ENCODE measurements at places on chromosomes 13 and 19.

- no peak for DNase-seq
Measured at GRCh38 chr19:2309734-2310362, 1.9 kb upstream of the LINGO3 start.

DNA sequence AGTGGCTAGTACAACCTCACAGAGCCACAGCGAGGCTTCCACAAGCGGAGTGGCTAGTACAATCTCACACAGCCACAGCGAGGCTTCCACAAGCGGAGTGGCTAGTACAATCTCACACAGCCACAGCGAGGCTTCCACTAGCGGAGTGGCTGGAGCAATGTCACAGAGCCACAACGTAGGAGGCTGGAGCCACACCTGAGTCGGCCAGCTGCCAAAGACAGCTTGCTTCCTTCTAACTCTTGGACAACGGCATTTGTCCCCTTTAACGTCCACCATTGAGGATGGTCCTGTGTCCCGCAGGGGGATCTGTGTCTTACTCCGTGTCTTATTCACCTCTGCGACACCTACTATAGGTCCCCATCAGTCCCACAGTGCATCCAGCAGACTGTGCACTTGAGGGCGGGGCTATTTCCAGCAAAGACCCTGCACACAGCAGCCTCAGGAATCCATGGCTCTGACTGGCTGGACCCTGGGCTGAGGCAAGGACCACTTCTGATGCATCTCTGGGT, 3.7 kb downstream of the ZNF787 start:
- no peak for DNase-seq

- DNase-seq, result no peak
Measured at GRCh38 chr13:112177450-112178288, 110.7 kb downstream of the SOX1 start.

DNA sequence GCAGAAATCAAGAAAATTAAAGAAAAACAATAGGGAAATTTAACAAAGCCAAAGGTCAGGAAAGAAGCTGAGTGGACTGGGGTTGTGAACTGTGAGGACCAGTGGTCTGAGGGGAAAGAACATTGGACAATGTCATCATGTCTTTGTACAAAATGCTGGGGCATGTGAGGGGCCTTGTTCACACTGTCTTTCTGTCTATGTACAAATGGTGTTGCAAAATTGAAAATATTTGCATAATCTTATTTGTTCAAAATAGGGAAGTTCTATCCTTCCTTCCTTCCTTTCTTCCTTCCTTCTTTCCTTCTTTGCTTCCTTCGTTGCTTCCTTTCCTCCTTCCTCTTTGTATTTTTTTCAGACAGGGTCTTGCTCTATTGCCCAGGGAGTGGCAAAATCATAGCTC, 79.2 kb upstream of the SCEL start:
- no peak for DNase-seq

- DNase-seq, result no peak
Measured at GRCh38 chr19:912181-913079, 589 bp downstream of the R3HDM4 start.
